GM10248 (cell line): ENCODE measurements at places on chromosomes 7 and 10.
A peak's percentile ranks its signal among the peaks of the same experiment; 100 is the strongest.

DNA sequence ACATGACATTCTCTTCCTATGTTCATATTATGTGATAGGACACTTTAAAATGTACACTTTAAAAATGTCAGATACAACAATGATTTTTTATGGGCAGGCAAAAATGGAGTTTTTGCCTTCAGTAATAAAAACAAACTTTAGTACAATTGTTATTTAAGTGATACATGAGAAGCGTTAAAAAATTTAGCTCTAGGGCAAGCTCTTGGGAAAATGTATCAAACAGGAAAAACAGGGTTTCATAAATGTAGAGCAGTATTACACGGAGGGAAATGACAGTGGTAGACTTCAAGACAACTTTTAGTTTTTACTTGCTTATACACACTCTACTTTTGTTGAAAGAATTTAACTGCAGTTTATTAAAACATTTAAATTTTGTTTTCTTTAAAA, 1.5 kb downstream of the FHIP2A start:
- DNase-seq: no peak

DNA sequence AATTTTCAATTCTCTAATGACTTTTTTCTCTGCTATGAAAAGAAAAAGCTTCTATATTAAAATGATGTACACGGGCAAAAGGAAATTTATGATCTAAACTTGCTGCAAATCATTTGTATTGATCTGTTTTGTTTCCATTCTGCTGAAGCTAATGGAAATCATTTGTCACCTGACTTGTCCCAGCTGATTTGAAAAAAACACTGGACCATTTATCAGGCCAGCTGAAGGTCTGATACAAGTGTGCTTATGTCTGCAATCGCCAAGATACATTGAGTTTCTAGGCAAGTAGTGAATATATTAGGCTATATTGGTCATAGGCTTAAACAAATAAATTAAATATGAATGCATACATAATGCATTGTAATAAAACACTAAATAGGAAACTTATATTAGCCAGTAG, 1309.7 kb downstream of the REEP3 start:
- DNase-seq: no peak

DNA sequence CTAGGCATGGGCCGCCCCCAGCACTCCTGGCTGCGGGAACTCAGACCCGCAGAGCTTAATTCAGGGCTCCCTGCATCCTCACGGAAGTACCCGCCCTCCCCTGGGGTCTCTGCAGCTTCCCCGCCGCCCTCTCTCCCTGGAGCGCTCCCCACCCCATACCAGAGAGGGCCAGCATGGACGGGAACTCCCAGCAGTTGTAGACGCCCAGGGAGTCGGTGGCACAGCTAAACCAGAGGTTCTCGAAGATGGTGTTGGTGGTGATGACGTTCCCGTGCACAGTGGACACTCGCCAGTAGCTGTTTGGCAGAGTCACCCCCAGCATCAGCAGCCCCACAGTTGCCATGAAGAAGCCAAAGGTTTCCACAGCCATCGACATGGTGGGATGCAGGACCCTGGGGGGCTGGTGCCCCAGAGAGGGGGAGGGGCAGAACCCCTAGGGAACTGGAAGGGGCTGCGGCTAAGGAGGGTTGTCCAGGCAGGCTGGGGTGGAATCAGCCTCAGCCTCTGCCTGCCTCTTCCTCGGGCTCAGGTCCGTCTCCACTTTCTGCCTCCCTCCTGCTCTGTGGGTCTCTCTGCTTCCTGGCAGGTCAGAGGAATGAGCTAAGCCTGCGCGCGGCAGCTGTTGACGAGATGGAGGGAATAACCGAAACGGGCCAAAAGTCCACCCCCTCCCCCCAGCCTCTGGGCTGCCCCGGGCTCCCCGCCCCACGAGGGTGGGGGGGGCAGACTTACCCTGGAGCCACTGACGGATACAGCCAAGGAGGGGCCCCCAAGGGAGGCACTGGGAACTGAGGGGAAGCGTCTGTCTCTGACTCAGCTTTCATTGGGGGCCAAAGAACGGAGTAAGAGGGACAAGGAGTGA, at the start of gene CLDN15:
CLDN15 (minus strand) TSS at position 597 of the 862 bp plus-strand sequence; CDS start at position 376, 221 bp downstream.
- DNase-seq: no peak

- no peak for DNase-seq
Measured at GRCh38 chr7:15600298-15600697, 38.5 kb upstream of the AGMO start.

GRCh38 chr10:133123050-133123745, 35.5 kb downstream of the ADGRA1 start:
- no peak for DNase-seq

GRCh38 chr7:5665094-5666025, 116.1 kb downstream of the RNF216 start:
- peak; percentile 73 for DNase-seq

GRCh38 chr10:7337431-7338171, 73.2 kb downstream of the SFMBT2 start:
- DNase-seq: peak; percentile 57

DNA sequence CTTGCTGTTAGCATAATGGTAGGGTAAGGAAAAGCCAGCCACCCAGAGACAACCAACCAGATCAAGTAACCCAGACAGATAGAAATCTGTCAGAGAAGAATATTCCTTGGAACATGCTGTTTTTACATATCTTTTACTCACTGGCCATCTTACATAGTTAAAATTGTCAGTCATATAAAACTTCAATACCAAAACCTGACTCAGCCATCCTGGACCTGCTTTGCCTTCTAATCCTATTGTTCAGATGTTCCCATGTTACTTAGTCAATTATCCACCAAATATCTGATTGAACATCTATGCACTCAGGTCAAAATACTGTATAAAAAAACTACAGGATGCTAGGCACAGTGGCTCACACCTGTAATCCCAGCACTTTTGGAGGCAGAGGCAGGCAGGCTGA, 466.5 kb upstream of the NRP1 start:
- DNase-seq: no peak

DNA sequence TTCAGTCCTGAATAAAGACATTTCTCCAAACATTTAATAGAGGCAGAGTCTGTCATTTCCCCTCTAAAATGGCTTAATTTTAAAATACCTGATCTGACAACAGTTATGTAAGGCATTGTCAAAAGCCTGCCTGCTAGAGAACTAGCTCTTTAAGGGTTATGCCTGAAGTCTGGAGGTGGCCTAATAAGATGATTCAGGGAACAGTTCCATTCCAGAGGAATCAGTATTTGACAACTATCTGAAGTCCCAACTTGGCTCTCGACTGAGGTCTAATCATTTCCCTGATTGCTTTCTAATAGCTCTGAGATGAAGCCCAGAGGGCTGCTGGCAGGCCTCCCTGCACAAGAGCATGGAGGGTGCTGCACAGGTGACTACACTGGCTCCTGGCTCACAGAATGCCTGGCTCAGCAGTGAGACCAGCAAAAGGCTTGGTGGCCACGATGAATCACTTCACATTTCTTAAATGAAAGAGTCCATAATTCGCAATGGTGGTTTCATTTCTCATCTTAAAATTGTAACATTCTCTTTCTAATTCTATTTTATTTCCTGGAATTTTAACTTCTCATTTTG, 509.6 kb upstream of the POM121L12 start:
- no peak for DNase-seq

DNA sequence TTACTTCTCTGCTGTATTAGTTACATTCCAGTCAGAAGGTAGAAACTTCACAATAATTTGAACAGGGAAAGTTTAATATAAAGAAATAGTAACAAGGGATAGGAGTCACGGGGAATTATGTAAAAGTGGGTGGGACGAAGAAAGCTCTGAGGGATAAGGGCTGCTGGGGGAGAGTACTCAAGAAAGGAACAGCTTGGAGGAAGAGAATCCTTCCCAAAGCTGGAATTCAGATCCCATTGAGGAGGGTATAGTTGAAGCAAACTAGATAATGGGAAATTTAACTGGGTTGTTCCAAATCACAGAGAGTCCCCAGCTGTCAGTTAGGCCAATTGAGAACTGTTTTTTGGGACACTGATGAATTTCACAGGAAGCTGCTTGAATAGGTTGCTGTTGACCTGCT, 53.2 kb upstream of the MACC1 start:
- DNase-seq: no peak

DNA sequence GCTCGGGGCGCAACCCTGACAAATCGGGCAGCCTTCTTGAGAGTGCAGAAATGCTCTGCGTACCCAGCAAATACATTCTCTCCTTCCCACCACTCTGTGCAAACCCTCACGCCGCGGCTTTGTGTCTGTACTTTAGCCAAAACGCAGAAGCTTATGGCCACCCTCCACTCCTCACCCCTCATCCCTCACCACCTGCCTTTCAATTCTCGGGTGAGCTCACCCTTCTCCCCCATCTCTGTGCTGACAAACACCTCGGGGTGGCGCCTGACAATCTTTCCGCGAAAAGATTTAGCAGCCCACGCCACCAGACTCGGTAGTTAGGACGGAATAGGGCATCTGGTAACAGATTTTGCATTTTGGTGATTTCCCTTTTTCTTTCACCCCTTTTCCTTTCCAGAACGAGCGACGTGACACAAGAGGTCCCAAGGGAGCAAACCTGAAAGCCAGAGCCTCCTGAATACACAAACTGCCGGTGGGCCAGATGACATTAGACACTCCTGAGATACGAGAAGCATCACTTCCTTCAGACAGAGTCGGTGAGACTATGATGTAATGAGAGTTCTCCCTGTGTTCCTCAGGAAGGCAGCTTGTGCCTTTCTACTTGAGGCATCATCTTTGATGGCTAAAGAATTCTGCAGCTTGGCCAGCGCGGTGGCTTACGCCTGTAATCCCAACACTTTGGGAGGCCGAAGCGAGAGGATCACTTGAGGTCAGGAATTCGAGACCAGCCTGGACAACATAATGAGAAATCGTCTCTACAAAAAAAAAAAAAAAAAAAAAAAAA, 671 bp upstream of the ATAD1 start:
- DNase-seq: peak; percentile 61

- no peak for DNase-seq
Measured at GRCh38 chr7:44218418-44219201, 17.8 kb downstream of the YKT6 start.

- DNase-seq: no peak
Measured at GRCh38 chr10:21039721-21040120, 142.6 kb upstream of the NEBL start.

DNA sequence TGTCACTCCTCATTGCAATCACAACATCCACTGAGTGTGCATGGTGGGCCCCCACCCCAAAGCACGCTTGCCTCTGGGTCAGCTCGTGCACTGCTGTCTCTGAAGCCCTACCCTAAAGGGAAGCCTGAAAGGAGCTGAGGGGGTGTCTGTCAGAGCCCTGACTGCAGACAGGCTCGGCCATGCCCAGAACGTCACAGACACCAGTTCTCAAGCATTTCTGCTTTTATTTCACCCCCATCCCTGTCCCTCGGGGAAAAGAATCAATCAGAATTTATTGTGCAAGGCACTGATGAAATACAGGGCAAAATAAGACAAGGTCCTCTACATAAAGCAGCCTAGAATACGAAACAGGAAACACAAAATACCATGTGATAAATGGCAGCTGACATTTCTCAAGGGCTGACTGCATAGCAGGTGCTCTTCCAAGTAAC, 231.8 kb downstream of the WDR37 start:
- DNase-seq: no peak

- DNase-seq: no peak
Measured at GRCh38 chr10:61919646-61920215, 18.2 kb downstream of the ARID5B start.

DNA sequence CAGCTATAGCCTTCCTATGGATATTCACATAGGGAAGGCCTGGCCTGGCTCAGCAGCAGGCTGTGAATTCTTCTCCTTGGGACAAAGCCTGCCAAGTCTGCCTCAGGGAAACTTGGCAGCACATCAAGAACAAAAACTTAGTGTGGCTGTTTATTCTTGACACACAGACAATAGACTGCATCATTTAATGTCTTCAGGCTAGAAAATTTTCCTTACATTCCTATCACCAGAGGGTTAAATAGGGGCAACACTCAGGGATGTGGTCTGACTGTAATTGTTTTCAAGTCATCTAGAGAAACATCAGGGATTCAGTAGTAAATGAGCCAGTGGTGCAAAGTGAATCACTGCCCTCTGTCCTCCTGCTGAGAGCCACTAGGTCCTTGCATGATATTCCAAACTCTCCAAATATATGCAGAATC, 137.3 kb downstream of the SEMA3C start:
- no peak for DNase-seq
